ENCODE measurements at places on chromosomes 1 and 21.

GRCh38 chr1:239868058-239868832 lies 223.4 kb upstream of the FMN2 start:
- DNase-seq, result no peak

DNA sequence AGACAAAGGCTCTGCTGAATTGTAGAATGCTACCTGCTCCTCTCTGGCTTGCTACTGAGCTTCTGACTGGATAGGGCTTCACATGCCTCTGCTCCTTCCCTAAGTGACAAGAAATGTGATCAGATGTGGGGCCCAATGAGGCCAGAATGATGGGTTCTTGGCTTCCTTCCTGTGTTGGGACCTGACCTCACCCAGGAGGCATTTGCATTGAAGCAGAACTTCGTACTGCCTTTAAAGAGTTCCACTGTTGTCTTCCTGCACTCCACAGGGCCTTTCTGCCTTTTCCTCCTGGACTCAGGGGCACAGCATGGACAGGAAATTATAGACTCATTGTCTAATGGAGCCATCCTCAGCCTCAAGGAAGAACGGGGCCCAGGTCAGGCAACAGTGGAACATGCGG lies 14.3 kb downstream of the ZNF670 start:
- no peak for DNase-seq

DNA sequence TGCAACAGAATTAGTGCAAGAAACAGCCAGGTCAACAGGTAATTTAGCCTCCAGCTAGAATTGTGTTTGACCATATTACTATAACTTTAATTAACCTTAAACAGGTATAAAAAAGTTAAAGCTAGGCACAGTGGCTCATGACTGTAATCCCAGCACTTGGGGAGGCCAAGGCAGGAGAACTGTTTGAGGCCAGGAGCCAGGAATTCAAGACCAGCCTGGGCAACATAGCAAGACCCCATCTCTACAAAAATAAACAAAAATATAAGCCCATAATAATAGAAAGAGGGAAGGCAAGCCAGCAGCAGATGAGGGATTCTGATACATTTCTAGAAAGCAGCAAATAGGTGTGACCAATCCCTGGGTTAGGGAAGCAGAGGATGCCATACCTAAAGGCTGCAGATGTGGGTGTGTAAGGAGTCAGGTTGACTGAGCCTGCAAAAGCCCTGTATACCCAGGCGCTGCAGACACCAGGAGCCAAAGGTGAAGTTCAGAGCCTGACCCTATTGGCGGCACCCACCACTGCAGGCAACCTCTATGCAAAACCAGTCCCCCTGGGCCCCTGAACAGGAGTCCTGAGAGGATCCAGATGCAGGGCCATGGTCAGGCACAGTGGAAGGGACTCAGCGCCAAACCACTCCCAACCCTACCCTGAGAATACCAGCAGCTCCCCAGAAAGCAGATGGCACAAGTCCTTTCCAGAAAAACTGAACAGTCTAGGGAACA lies 19.3 kb upstream of the LSS start:
- no peak for DNase-seq

DNA sequence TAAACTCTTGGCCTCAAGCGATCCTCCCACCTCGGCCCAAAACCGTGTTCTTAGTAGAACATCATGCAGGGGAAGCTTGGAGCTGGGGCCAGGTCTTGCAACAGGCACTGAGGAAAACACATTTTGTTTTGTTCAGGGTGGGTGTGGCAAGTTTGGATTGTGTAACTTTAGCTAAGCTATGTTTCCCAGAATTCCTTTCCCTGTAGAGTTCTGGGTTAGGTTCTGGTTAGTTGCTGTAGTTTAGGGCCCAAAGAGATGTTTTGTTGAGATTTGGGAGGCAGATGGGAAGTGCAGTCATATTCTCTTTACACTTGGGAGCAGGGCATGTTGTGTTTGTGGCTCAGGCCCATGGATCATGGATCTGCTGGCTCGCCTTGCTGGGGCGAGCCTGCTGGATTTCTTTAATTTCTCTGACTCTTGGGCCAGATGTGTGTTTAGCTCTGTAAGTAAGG lies 24.0 kb downstream of the PLA2G5 start:
- peak; percentile 14 for DNase-seq

- DNase-seq, result no peak
These were observed 72.4 kb downstream of the AJAP1 start for GRCh38 chr1:4726620-4727341.

DNA sequence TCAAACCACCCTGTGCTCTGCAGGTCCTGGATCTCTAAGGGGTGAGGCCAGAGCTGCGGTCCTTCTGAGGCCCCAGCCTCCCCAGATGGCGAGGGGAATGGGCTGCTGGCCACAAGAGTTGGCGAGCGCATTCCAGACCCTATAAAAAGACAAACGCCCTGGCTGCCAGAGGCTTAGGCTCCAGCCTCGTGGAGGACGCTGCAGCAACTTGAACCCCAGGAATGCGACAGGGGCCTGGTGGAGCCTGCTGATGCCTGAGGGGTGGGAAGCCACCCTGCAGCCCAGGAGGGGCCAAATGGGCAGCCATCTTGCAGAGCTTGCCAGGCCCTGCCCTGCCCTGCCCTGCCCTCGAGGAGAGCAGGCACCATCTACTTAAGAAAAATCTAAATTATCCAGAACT lies 8.6 kb downstream of the CACNA1S start:
- DNase-seq, result no peak

GRCh38 chr1:52597912-52598311 lies 4.3 kb upstream of the GPX7 start:
- no peak for DNase-seq

- DNase-seq, result no peak
These were observed 610 bp downstream of the COL6A2 start for GRCh38 chr21:46098303-46099141.

GRCh38 chr1:110282395-110282794 lies 56.8 kb upstream of the RBM15 start:
- DNase-seq, result no peak

DNA sequence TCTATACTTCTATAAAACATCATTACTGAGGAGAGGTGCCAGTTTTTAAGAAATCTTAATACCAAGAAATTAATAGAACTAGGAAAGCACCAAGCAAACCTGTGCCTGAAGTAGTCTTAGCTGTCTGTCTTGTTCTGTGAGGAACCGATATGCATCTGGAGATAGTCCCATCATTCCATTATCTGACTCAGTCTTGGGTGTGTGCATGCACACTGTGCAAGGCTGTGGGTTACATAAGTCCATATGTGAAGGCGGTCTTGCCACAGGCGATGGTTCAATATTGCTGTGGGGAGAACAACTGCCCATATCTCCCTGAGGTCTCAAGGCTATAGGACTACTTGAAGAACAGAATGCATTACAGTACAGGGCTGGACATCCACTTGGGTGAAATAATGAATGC lies 33.8 kb downstream of the STIL start:
- no peak for DNase-seq

DNA sequence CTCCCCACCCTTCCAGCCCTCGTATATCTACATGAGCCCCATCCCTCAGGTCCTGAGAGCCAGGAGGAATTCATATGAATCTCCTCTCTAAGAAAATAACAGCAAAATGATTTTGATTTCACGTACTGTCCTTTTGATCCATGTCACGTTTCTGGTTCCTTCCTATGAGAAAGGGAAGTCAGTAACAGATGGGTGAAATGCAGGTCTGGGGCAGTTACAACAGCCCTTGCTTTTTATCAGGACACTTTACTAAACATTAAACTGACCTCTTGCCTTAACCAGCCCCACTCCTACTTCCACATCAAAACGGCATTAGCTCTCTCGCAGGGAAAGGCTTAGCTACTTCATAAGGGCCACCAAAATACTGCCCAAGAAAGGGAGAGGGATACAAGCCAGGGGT lies 59.0 kb downstream of the SPATA46 start:
- DNase-seq, result no peak

DNA sequence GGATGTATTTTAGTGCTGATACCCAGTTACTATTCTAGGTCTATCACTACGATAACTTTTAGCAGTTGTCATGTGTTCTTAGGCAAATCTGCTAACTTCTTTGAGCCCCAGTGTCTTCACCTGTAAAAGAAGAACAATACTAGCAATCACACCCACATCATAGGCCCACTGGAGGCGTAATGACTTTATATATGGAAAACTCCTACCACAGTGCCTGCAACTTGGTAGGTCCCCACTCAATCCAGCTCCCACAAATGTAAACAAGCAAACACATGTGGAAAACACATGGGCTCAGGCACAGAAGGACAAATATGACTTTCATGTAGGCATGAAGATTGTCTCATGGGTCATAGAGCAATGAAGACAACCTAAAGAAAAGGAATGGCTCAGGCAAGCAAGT lies 115.8 kb downstream of the TBX19 start:
- no peak for DNase-seq

GRCh38 chr21:27464648-27465047 lies 497.8 kb upstream of the ADAMTS5 start:
- peak; percentile 15 for DNase-seq

GRCh38 chr21:37220433-37220980 lies 46.6 kb downstream of the VPS26C start:
- peak; percentile 28 for DNase-seq

- no peak for DNase-seq
These were observed 30.0 kb upstream of the PADI6 start for GRCh38 chr1:17342014-17342441.

- DNase-seq, result no peak
These were observed 83.7 kb upstream of the SELENON start for GRCh38 chr1:25716320-25716719.

- DNase-seq, result no peak
These were observed 21.6 kb downstream of the IRF2BP2 start for GRCh38 chr1:234588386-234588785.

Measured in renal cortical epithelial cell (primary cell).